ENCODE measurements at places on chromosomes 6 and 20. TPM values are rescaled to one million over a fixed set of nuclear protein-coding genes. Genes with fewer than 3 reads are reported as not detected.

GRCh38 chr6:157488058-157488457 is 107.1 kb downstream of the ZDHHC14 start:
- no peak overlapping the region for H3K27ac ChIP-seq
- no peaks in the 10 kb centered on the region for H3K4me1 ChIP-seq
- H3K36me3 ChIP-seq, result no peaks in the 10 kb centered on the region

DNA sequence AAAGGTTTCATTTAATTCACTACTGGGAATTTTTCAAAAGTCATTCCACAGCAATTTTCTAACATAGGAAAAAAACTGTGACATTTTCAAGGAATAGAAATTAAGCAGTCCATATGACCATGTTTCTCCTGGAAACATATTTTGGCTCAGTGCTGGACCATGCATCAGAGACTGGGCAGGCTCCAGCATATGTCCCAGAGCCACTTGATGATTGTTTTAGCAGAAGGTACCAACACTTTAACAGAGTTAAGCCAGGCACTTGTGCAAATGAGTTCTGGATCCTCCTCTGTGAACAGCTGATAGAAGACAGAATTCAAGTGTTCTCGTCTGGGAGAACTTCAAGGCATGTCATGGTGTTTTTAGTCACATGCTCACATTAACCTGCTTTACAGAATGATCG is 516.3 kb downstream of the COL12A1 start:
- no peaks in the 10 kb centered on the region for H3K4me1 ChIP-seq
- no peak for DNase-seq
- no peaks in the 10 kb centered on the region for H3K27me3 ChIP-seq
- no peak overlapping the region for H3K4me3 ChIP-seq
- no peaks in the 10 kb centered on the region for H3K36me3 ChIP-seq

- H3K4me3 ChIP-seq, result no peak overlapping the region
- H3K27ac ChIP-seq, result no peak overlapping the region
- no peaks in the 10 kb centered on the region for H3K4me1 ChIP-seq
- DNase-seq, result no peak
- H3K27me3 ChIP-seq, result no peaks in the 10 kb centered on the region
Measured at GRCh38 chr6:7953753-7954152, 43.2 kb upstream of the TXNDC5 start.

GRCh38 chr6:108739496-108740330 is 108.5 kb upstream of the ARMC2 start:
- no peak overlapping the region for H3K4me3 ChIP-seq
- DNase-seq, result no peak
- no peaks in the 10 kb centered on the region for H3K27me3 ChIP-seq
- H3K36me3 ChIP-seq, result no peaks in the 10 kb centered on the region

The FOXA2 gene
- total RNA-seq, result not detected

The SPTLC3 gene
- 3.8 TPM for total RNA-seq

GRCh38 chr20:13291157-13291556 is 70.1 kb downstream of the ISM1 start:
- H3K4me3 ChIP-seq, result no peak overlapping the region
- H3K27ac ChIP-seq, result no peak overlapping the region
- H3K27me3 ChIP-seq, result no peaks in the 10 kb centered on the region
- H3K36me3 ChIP-seq, result no peaks in the 10 kb centered on the region
- DNase-seq, result no peak

DNA sequence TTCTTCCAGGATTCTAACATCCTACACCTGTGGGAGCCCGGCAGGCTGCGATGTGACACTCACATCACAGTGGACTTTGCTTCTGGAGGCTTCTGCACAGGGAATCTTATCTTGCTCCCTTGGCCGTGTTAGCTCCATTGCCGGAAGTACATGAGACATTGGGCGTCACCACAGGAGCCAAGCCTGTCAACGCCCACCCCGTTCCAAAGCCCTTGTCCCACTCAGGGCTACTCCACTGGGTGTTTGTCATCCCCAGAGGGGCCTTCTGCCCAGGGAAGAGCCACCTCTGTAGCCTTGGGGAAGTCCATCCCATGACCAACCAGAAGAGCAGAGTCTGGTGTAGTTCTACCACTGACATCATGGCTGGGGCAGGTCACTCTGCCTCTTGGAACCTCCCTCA is 1.7 kb downstream of the RAB44 start:
- DNase-seq, result no peak
- H3K36me3 ChIP-seq, result no peaks in the 10 kb centered on the region
- H3K27me3 ChIP-seq, result no peaks in the 10 kb centered on the region
- H3K4me1 ChIP-seq, result no peaks in the 10 kb centered on the region
- H3K4me3 ChIP-seq, result no peak overlapping the region

The CRISP3 gene
- total RNA-seq, result 0.35 TPM

DNA sequence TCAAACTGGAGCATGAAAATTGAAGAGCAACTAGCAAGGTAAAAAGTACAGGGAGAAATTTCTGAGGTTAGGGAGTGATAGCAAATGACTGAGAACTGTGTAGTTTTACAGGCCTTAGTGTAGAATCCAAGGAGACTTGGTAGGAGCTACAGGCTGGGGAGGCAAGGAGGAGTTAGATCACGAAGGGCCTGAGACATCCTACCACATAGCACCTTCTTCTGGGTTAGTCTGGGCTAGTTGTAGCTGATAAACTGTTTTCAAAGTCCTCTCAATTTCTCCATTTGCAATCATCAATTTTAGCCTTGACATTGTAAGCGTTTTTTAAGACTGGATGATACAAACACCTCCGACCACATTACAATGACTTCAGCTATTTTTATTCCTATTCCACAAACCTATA is 209.7 kb downstream of the TMEM200A start:
- DNase-seq, result no peak
- no peaks in the 10 kb centered on the region for H3K4me1 ChIP-seq
- H3K36me3 ChIP-seq, result no peaks in the 10 kb centered on the region
- H3K4me3 ChIP-seq, result no peak overlapping the region
- H3K27ac ChIP-seq, result no peak overlapping the region
- H3K27me3 ChIP-seq, result no peaks in the 10 kb centered on the region

The HLA-DPB1 gene
- total RNA-seq, result 43.0 TPM

The HDGFL1 gene
- total RNA-seq, result not detected

- H3K27me3 ChIP-seq, result no peaks in the 10 kb centered on the region
- no peaks in the 10 kb centered on the region for H3K4me1 ChIP-seq
- H3K27ac ChIP-seq, result peak overlapping the region; percentile 57
- no peak overlapping the region for H3K4me3 ChIP-seq
- DNase-seq, result no peak
Measured at GRCh38 chr6:127191716-127192115, 73.2 kb downstream of the RSPO3 start.

The TNXB gene
- total RNA-seq, result 167 TPM

The OPRM1 gene
- total RNA-seq, result not detected

GRCh38 chr6:100415768-100416167 is 49.0 kb downstream of the SIM1 start:
- no peak for DNase-seq
- no peak overlapping the region for H3K27ac ChIP-seq
- H3K4me3 ChIP-seq, result no peak overlapping the region
- H3K4me1 ChIP-seq, result no peaks in the 10 kb centered on the region
- no peaks in the 10 kb centered on the region for H3K27me3 ChIP-seq
- no peaks in the 10 kb centered on the region for H3K36me3 ChIP-seq

Measured in uterus (tissue), 4 donors.